MM.1S (cell line): ENCODE measurements at places on chromosomes 2 and 18.

DNA sequence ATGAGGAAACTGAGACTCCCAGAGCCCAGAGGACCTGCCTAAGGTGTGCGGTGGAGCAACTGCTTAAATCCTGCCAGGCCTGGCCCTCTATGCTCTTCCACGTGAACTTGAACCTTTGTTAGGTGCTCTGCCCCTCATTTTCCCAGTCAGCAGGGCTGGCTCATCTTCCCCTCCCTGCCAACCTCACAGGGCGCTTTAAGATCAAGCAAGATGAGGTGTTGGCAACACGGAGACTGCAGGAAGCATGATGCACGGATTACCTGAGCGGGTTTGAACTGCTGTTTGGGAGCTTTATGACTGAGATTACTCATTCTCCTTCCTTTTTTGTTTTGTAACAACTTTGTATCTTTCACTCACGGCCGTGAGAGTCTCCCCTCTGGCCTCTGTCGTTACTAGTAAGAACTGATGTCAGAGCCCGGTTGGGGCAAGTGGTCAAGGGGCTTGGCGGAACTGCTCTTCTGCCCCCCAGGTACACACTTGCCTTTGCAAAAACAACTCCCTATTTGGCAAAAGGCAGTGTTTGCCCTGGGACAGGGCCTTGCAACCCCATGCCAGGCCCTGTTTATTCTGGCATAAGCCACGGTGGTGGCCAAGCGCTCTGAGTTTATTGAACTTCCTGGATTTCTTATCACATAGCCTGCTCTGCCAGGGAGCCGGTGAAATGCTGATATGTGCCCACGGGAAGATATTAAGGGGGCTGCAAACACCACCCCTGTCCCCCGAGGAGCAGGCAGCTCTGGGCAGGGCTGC lies 127.8 kb downstream of the INHBB start:
- DNase-seq: no peak

DNA sequence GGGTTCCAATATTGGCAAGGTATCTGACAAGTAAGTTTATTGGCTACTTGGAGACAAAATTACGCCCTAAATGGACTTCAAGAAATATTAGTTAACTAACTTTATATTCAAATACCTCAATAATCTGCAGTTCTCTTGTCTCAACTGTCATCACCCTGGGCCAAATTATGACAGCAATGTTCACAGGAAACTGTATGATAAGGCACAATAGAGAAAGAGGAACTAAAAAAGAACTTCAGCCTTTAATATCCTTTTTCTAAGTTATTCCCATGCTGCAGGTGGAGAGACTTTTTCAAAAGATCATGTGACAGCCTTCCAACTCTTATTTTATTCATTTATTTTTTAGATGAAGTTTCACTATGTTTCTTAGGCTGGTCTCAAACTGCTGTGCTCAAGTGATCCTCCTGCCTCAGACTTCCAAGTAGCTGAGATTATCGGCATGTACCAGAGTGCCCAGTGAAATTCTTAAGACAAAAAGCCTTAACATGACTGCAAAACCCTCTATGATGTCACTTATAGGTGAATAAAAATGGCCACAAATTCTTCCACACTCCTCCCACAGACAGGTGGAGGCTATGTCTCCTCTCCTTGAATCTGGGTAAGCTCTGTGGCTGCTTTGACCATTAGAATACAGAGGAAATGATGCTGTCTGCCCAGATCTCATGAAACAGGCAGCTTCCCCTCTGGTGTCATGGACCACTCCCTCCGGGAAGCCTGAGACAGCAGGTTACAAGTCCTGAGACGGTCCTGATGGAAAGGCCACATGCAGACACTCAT lies 211.0 kb downstream of the TGIF1 start:
- no peak for DNase-seq

- peak; percentile 46 for DNase-seq
Measured at GRCh38 chr18:21851327-21851961, 110.9 kb downstream of the MIB1 start.

DNA sequence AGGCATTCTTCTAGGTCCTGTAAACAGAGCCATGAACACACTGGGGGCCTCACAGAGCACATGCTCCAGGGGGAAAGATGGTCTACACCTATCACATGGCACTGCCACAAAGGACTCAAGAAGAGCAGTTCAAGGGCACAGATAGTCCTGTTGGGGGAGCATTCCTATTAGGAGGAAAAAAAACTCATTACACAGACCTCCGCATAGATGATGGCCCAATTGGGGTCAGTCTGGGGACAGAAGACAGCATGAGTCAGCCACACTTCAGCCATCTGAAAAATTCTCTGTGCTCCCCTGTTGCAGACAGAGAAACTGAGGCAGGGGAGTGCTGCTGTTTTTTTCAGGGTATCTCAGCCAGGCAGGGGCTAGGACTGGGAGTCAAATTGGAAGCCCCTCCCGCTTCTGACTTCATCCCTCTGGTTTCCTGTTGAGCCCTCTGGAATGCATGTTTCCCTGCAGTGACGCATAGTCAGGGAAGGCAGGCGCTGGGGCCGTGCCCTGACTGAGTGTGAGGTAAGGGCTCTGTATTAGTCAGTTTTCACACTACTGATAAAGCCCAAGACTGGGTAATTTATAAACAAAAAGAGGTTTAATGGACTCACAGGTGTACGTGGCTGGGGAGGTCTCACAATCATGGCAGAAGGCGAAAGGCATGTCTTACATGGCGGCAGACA lies 67.9 kb downstream of the RHOB start:
- no peak for DNase-seq

DNA sequence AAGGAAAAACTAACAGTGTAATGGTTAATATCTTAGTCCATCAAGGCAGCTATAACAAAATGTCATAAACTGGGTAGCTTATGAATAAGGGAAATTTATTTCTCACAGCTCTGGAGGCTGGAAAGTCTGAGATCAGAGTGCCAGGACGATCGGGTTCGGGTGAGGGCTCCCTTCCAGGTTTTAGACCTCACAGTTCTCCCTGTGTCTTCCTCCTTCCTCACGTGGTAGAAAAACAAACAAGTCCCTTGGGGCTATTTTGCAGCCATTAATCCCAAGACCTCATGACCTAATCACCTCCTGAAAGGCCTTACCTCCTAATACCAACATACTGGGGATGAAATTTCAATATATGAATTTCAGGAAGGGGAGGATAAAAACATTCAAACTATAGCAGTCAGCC lies 455.9 kb downstream of the CNTNAP5 start:
- no peak for DNase-seq

GRCh38 chr18:79494936-79495335 lies 99.2 kb downstream of the NFATC1 start:
- no peak for DNase-seq
